ENCODE measurements at places on chromosomes 13 and 19. TPM values are rescaled to one million over a fixed set of nuclear protein-coding genes. Genes with fewer than 3 reads are reported as not detected.

GPC6 gene
- 24.3 TPM for total RNA-seq

SOHLH2 gene
- total RNA-seq = 5.8 TPM

ZNF865 gene
- 21.7 TPM for total RNA-seq

CGB5 gene
- total RNA-seq = 0.35 TPM

ZNF382 gene
- total RNA-seq = 8.2 TPM

RNASEH2A gene
- 71.3 TPM for total RNA-seq

CGB8 gene
- total RNA-seq = 0.31 TPM

EPS8L1 gene
- total RNA-seq = 43.8 TPM

DNA sequence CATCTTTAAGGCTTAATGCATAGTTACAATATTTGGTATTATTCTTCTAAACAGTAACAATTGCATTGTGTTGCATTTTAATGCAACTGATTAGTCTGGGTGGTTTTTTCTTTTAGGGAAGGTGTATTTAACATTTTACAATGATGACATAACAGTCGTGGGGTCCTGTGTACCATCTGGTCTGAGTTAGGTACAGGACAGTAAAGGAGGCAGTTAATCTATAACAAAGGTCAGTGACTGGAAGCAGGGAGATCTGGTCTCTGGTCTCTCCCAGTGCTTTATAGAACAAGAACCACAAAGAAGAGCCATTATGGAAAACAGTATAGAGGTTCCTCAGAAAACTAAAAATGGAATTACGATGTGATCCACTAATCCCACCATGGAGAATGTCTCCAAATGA, 2.7 kb upstream of the OR7G2 start:
- no peak for DNase-seq
- no peak overlapping the region for H3K27ac ChIP-seq
- no peaks in the 10 kb centered on the region for H3K4me1 ChIP-seq
- H3K36me3 ChIP-seq = peaks cover 50% of the 10 kb centered on the region
- H3K4me3 ChIP-seq = no peak overlapping the region

- H3K27me3 ChIP-seq = no peaks in the 10 kb centered on the region
- H3K27ac ChIP-seq = no peak overlapping the region
- H3K36me3 ChIP-seq = no peaks in the 10 kb centered on the region
- DNase-seq = no peak
- H3K4me3 ChIP-seq = no peak overlapping the region
These were observed 30.0 kb upstream of the KBTBD7 start for GRCh38 chr13:41224113-41225110.

- DNase-seq = no peak
- peaks cover 17% of the 10 kb centered on the region for H3K36me3 ChIP-seq
- H3K4me1 ChIP-seq = no peaks in the 10 kb centered on the region
- H3K4me3 ChIP-seq = no peak overlapping the region
- no peak overlapping the region for H3K27ac ChIP-seq
- no peaks in the 10 kb centered on the region for H3K27me3 ChIP-seq
These were observed 1851.1 kb downstream of the PCDH9 start for GRCh38 chr13:65378943-65379519.

GRCh38 chr13:73334445-73334844, 275.6 kb downstream of the KLF5 start:
- H3K4me1 ChIP-seq = peaks cover under 1% of the 10 kb centered on the region
- H3K27me3 ChIP-seq = no peaks in the 10 kb centered on the region
- H3K27ac ChIP-seq = no peak overlapping the region
- no peaks in the 10 kb centered on the region for H3K36me3 ChIP-seq
- H3K4me3 ChIP-seq = no peak overlapping the region
- no peak for DNase-seq

DNA sequence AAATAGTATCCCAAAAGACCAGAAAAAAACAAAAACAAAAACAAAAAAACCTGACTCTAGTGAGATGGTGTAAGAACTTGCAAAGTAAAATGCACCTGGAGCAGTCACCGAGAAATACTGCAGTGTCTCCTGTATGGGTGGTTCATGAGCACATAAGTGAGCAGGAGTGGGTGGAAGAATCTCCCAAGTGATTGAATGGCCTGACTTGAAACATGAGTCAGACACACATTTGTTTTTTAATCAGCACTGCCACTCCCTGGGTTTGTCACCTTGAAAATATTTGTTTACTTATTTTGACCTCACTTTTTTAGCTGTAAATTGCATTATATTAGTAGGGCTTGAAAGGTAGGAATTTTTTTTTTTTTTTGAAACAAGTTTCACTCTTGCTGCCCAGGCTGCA, 2.0 kb downstream of the ZNF431 start:
- no peaks in the 10 kb centered on the region for H3K27me3 ChIP-seq
- peaks cover 5% of the 10 kb centered on the region for H3K4me1 ChIP-seq
- peaks cover 57% of the 10 kb centered on the region for H3K36me3 ChIP-seq
- no peak for DNase-seq
- H3K4me3 ChIP-seq = peak overlapping the region; percentile 98

DNA sequence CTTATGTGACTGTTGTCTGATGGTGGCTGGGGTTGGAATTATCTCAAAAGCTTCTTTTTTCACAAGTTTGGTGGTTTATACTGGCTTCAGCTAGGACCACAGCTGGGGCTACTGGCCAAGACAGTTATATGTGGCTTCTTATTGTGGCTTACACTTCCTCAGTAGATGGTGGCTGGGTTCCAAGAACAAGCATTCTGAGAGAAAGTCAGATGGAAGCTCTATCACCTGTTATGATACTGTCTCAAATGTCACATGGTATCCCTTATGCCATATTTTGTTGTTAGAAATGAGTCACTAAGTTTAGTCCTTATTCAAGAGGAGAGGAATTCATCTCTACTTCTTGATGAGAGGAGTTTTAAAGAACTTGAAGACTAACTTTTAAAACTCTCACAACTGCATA, 41.6 kb downstream of the NDFIP2 start:
- H3K27me3 ChIP-seq = no peaks in the 10 kb centered on the region
- peaks cover 3% of the 10 kb centered on the region for H3K4me1 ChIP-seq
- no peak overlapping the region for H3K4me3 ChIP-seq
- H3K36me3 ChIP-seq = peaks cover 6% of the 10 kb centered on the region
- no peak for DNase-seq

GRCh38 chr13:112700291-112701060, 10.6 kb downstream of the ATP11A start:
- no peaks in the 10 kb centered on the region for H3K27me3 ChIP-seq
- H3K4me3 ChIP-seq = no peak overlapping the region
- H3K27ac ChIP-seq = peak overlapping the region; percentile 60
- H3K36me3 ChIP-seq = no peaks in the 10 kb centered on the region

DNA sequence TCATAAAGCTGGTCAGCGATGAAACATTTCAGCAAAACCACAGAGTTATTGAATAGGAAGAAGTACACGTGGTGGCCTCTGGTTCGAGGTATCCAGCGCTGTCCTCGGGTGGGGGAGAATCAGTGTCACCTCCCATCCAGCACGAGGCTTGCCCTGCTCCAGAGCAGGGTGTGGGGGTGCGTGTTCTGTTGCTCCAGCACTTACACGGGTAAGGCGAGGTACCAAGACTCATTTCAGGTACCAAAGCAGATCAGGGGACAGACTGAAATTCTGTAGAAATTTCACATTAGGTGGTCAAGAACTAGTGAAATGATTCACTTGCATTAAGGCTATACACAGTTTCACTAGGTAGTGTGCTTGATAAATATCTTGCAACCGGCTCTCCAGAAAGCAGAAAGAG, 164.2 kb upstream of the SOX1 start:
- peak; percentile 1 for DNase-seq
- no peak overlapping the region for H3K27ac ChIP-seq
- no peak overlapping the region for H3K4me3 ChIP-seq
- peaks cover 13% of the 10 kb centered on the region for H3K4me1 ChIP-seq
- H3K36me3 ChIP-seq = no peaks in the 10 kb centered on the region

DNA sequence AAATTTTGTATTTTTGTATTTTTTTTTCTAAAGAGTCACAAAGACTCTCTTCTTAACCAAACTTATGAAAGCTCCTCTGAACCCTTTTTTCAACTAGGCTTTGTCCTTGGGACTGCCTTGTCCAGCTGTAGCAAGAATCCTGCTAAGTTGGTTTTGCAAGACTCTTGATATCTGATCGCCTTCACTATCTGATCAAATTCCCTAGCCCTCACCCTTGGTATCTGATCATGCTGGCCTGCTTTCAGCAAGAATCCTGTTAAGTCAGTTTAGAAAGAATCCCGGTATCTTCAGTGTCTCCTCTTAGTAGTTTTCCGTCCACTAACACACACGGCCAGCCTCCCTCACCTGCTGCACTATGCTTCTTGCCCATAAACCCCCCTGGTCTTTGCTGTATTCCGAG, 1.9 kb upstream of the SIGLEC5 start:
- H3K4me1 ChIP-seq = peaks cover 3% of the 10 kb centered on the region
- no peak for DNase-seq
- no peaks in the 10 kb centered on the region for H3K36me3 ChIP-seq
- no peak overlapping the region for H3K27ac ChIP-seq

GRCh38 chr13:52159159-52159982, at the start of gene NEK3:
TSS of gene NEK3 (minus strand) at chr13:52159597. CDS start at chr13:52156191, 3,406 bp downstream.
- peaks cover 4% of the 10 kb centered on the region for H3K36me3 ChIP-seq
- peak within 1 kb of the TSS; percentile 80 for H3K4me3 ChIP-seq
- H3K27ac ChIP-seq = no peak within 1 kb of the TSS
- peaks cover 44% of the 10 kb centered on the region for H3K4me1 ChIP-seq
- peaks cover 14% of the 10 kb centered on the region for H3K27me3 ChIP-seq

DNA sequence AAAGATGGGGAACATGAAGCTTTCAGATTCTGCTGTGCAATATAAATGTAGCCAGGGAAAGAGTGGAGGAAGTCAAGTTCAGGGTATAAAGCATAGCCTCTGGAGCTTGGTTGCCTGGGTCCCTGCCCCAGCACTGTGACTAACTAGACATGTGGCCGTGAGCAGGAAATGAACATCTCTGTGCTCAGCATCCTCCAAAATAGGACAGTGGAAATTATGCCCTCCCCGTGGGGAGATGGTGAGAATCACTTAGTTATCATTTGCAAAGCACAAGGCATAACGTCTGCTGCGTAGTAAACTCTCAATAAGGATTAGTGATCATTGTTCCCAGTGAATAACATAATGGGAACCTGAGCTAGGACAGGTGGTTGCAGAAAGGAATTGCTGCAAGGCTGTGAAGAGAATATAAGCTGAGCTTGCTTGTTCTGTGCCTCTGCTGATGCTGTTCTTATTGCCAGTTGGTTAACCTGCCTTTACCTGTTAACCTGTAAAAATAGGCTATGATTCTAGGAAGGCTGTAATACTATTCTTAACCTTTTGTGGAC, 441.0 kb downstream of the COG6 start:
- H3K4me1 ChIP-seq = peaks cover 15% of the 10 kb centered on the region
- peaks cover 22% of the 10 kb centered on the region for H3K36me3 ChIP-seq
- no peak for DNase-seq

GRCh38 chr19:34982275-34982674, 17.8 kb upstream of the GRAMD1A start:
- H3K4me1 ChIP-seq = peaks cover 25% of the 10 kb centered on the region
- no peak overlapping the region for H3K4me3 ChIP-seq
- DNase-seq = no peak
- H3K27ac ChIP-seq = peak overlapping the region; percentile 46
- H3K36me3 ChIP-seq = peaks cover 11% of the 10 kb centered on the region
- no peaks in the 10 kb centered on the region for H3K27me3 ChIP-seq

DNA sequence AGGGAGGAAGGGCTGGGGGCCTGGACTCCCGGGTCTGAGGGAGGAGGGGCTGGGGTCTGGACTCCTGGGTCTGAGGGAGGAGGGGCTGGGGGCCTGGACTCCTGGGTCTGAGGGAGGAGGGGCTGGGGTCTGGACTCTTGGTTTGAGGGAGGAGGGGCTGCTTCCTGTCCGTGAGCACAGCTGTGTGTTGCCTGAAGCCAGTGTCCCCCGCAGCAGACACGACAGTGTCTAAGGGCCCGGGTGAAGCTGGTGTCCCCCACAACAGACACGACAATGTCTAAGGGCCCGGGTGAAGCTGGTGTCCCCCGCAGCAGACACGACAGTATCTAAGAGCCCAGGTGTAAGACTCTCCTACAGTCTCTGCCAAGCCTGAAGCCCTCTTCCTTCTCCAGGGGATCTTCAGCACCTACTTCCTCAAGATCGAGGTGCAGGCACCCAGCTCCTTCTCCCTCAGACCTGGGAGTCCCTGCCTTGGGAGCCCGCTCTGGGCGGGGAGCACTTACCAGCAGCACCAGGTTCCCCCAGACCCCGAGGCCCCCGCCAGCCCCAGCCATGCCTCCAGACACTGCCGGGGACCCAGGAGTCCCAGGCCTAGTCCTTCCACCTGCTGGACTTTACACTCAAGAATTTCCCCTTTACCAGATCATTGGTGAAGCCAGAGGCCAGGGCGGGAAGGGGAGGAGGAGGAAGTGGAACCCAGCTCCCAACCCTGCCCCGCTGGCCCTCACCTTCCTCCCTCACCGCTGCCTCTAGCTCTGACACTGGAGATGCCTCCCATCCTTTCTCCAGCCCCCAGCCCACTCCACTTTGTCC, at the start of gene PTPRH:
Gene PTPRH (minus strand): TSS at position 622 of the 813 bp plus-strand sequence. CDS start 68 bp downstream, at position 554.
- H3K27ac ChIP-seq = no peak within 1 kb of the TSS
- peaks cover 8% of the 10 kb centered on the region for H3K4me1 ChIP-seq
- no peak within 1 kb of the TSS for H3K4me3 ChIP-seq

DNA sequence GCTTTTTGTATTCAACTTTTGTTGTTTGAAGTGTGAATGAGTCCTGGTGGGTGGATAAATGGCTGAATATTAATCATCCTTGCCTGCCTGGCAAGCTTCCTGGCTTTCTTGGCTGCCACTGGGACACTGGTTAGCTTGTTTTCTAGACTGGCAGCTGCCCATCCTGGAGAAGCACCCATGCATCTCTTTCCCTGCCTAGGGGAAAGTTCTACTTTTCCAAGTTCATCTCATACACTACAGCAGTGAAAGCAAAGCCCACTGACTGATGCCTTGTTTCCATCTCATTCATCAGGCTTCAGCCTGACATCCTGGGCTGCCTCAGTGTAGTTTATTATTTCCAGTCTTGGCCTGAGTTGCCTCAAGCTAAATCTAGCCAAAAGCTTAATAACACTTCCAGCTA, 244.8 kb downstream of the PCDH20 start:
- H3K4me1 ChIP-seq = peaks cover 8% of the 10 kb centered on the region
- no peak overlapping the region for H3K27ac ChIP-seq
- no peaks in the 10 kb centered on the region for H3K27me3 ChIP-seq
- no peak overlapping the region for H3K4me3 ChIP-seq

DNA sequence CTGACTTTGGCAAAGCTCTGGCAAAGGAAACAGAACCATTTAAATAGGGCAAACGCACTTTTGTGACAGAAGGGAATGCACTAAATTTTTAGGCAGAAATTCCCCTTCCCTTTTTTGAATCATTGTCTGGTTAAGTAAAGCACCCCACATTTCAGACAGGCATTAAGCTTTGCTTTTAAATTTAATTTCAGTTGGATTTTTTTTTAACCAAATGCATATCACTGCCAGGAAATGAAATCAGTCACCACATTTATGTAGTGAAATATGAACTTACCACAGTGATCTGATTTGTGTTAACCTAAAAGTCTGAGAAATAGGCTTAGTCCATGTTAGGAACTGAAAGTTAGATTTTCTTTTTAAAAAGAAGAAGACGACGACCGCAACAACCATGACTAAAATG, 10.8 kb downstream of the GPR183 start:
- DNase-seq = no peak
- H3K36me3 ChIP-seq = no peaks in the 10 kb centered on the region
- H3K4me3 ChIP-seq = no peak overlapping the region
- H3K27ac ChIP-seq = no peak overlapping the region
- H3K27me3 ChIP-seq = no peaks in the 10 kb centered on the region

GRCh38 chr13:114112826-114113322, 19.5 kb downstream of the RASA3 start:
- H3K36me3 ChIP-seq = no peaks in the 10 kb centered on the region
- DNase-seq = peak; percentile 21
- H3K27ac ChIP-seq = peak overlapping the region; percentile 36

Measured in WTC11 (cell line).